ENCODE measurements at places on chromosomes 6 and 20.

DNA sequence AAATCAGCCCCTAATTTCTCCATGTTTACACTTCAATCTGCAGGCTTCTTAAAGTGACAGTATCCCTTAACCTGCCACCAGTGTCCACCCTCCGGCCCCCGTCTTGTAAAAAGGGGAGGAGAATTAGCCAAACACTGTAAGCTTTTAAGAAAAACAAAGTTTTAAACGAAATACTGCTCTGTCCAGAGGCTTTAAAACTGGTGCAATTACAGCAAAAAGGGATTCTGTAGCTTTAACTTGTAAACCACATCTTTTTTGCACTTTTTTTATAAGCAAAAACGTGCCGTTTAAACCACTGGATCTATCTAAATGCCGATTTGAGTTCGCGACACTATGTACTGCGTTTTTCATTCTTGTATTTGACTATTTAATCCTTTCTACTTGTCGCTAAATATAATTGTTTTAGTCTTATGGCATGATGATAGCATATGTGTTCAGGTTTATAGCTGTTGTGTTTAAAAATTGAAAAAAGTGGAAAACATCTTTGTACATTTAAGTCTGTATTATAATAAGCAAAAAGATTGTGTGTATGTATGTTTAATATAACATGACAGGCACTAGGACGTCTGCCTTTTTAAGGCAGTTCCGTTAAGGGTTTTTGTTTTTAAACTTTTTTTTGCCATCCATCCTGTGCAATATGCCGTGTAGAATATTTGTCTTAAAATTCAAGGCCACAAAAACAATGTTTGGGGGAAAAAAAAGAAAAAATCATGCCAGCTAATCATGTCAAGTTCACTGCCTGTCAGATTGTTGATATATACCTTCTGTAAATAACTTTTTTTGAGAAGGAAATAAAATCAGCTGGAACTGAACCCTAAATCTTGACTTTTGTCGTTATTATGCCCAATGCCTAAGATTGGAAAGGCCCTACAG lies 4.5 kb downstream of the SOX4 start:
- DNase-seq, result no peak

- no peak for DNase-seq
These were observed 122.6 kb upstream of the MLN start for GRCh38 chr6:33926451-33926850.

DNA sequence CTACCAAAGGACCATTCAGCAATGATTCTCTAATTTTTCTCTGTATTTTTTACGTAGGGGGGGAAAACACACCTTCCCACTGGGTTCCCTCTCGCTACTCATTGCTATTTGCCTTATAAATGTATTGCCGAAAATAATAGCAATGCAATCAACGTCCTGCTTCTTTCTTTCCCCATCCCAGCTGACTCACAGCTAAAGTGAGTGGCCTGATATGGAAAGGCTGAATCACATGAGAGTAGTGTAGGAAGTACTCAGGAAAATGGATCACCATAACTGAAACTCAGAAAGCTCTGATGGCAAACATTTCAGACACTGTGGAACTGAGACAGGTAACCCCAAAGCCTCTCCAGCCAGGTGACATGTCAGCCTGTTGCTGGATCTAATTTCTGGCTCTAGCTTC lies 49.3 kb upstream of the SRPK1 start:
- no peak for DNase-seq

DNA sequence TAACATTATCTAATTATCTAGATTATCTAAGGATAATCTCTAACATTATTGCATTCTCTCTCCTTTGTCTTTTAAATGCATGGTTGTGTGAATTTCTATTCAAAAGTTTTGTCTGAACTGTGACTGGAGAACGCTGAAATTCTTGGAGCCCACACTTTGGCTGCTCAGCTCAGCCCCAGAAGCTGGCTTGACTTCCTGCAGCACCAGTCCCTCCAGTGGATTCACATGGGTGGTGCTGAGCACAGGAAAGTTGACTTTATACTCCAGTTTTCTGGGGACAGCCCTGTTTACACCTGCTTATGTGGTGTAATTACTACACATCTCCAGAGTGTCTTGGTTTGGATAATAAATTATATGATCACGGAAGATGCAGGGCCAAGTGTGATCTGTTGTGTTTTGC lies 255.1 kb upstream of the NOX3 start:
- DNase-seq, result no peak

DNA sequence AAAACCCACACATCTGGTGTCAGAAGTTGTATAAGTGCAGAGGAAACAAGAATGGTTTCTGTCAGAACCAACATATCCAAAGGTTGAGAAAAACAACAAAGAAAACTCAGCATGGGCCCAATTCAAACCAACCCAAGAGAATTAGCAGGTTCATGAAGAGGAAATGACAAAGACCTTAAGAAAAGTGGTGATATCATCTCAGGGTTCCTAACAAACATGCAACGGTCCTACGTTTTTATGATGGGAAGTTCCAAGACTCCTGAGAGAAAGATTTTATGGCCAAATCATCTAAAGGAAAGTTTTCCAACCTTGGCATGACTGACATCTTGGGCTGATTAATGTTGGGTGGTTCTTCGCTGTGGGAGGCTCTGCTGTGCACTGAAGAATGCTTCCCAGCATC lies 23.0 kb downstream of the TFB1M start:
- DNase-seq, result no peak

- no peak for DNase-seq
These were observed 1.2 kb downstream of the PANK2 start for GRCh38 chr20:3890398-3890751.

- DNase-seq, result no peak
These were observed 365.5 kb downstream of the THBS2 start for GRCh38 chr6:168888102-168888501.

- DNase-seq, result no peak
These were observed 269.6 kb downstream of the CLIC5 start for GRCh38 chr6:45746046-45746445.

DNA sequence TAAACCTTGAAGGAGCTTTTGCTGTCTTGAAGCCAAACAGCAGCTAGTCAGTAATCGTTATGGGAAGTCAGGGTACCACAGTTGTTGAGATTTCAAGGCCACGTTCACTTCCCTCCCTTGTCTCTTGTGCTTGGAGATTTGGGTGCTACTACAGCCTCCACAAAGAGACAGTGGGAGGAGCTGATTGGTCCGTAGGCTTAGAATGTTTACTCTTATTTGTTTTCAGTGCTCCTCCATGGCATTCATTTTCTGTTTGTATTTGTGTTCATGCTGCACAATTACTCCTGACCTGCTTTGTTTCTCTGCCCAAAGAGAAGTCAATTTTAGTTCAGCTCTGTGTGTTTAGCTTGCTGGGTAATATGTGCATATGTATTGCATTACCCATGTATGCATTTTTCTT lies 147.7 kb downstream of the PRL start:
- peak; percentile 3 for DNase-seq

DNA sequence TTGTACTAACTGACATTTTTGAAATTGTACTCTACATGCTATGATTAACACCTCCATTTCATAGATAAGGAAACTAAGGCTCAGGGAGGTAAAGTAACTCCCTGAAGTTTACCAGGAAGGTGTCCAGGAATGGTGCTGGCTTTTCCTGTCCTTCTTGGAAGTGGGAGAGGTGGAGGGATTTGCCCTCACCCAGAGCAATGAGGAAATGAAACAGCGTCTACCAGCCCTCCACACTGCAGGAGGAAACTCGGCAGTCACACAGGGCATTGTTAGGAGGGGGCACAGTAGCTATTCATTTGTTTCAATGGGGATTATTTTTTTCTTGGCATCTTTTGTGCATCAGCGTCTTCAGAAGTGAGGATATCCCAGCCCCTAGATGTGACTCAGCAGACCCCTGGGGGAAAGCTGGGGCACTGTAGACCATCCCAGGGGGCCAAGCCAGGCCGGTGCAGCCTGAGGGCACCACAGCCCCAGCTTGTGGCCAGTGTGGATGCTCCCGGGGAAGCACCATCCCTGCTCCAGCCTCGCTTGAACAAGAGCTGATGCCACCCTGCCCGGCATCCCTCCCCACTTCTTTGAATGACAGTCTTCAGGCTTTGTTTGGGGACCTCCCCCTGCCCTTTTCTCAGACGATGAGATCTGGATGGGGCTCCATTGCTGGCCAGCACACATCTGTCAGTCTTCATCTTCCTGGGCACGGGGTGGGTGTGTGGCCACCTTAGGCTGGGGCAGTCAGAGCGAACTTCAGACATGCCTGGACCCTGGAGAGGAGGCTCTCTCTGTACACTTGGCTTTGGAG lies 224.4 kb upstream of the PMEPA1 start:
- no peak for DNase-seq

GRCh38 chr6:163719028-163719742 lies 304.7 kb downstream of the QKI start:
- no peak for DNase-seq

DNA sequence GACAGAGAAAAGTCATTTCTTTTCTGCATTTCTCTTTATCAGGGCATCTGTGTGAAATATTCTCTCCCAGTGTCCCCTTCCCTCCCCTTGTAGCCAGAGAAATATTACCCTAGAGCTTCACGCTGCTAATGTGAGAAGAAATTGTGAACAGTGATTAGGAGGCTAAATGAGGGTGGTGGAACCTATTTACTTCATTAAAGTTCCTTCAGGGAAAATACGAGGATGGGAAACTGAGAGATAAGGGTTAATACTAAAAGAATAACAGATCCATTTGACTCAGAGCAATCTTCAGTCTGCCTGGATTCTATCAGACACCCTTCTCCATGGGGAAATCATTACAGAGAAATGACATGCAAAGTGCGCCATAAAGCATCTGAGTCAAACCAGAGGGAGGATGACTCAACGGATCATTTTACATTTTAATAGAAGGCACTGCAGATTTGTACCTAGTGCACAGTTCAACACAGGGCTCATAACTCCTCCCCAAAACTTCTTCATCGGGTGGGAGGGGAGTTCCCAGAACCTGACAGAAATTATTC lies 131.3 kb downstream of the GJA10 start:
- no peak for DNase-seq

- DNase-seq, result no peak
These were observed 40.1 kb upstream of the SLC23A2 start for GRCh38 chr20:5041433-5041832.

- DNase-seq, result no peak
These were observed 86.7 kb upstream of the RIN2 start for GRCh38 chr20:19671374-19671773.

GRCh38 chr6:87152526-87152955 lies 2.8 kb upstream of the ZNF292 start:
- DNase-seq, result no peak

- DNase-seq, result no peak
These were observed 62.2 kb upstream of the DDR1 start for GRCh38 chr6:30821862-30822784.
